ENCODE measurements at places on chromosomes 5 and 9.

- DNase-seq = no peak
Observed at GRCh38 chr9:125591245-125591644, 115.8 kb downstream of the MAPKAP1 start.

GRCh38 chr5:119356612-119357188 lies 881 bp downstream of the TNFAIP8 start:
- DNase-seq = no peak

- DNase-seq = no peak
Observed at GRCh38 chr5:96729156-96729555, 67.0 kb downstream of the CAST start.

- DNase-seq = no peak
Observed at GRCh38 chr9:2413160-2413805, 208.3 kb upstream of the VLDLR start.

- no peak for DNase-seq
Observed at GRCh38 chr5:84825606-84826005, 440.9 kb upstream of the EDIL3 start.

- DNase-seq = no peak
Observed at GRCh38 chr5:22258139-22258538, 595.0 kb downstream of the CDH12 start.

DNA sequence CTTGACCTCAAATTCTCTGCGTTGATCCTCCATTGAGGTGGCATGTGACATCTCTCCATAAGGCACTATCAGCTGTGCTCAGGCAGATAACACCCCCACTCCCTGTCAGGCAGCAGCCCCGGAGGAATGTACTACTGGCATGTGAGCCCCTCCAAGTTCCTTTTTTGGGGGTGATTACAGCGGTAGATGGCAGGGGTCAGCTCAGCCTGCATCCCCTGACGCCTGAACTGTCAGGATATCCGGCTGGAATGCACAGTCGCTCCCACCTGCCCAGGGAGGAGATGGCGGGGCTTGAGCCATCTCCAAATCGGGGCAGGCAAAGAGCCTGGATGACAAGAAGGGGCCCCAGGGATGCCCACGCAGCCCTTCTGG lies 40.8 kb downstream of the FAM78A start:
- no peak for DNase-seq

Data from activated CD4-positive, alpha-beta T cell treated with anti-CD3 and anti-CD28 coated beads, Interleukin-2, amount 50 U/mL, for 24 hours (primary cell).